IMR-90 (cell line): ENCODE measurements at places on chromosomes 4 and X.

DNA sequence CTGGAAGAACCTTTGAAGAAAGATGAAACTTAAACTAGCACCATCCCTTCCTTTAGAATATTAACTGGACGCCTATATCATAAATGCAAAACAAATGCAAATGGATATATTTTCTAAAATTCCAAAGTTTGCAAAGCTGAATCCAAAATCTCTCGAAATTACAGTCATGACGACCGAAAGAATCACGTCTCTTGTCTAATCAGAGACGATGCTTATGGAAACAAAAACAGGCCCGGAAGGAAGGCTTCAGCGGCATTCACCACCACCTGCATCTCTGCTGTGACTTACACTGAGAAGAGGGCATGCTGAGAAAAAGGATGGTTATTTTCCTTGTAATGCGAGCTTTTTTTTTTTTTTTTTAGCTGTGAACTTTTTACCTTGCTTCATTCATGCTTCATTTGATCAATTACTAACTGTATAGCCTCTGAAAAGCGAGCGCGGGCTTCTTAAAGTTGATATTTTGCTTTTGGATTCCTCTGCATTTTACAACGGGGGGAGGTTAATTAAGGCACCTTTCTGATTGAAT, 209.3 kb downstream of the SOWAHB start:
- peak; percentile 38 for DNase-seq

DNA sequence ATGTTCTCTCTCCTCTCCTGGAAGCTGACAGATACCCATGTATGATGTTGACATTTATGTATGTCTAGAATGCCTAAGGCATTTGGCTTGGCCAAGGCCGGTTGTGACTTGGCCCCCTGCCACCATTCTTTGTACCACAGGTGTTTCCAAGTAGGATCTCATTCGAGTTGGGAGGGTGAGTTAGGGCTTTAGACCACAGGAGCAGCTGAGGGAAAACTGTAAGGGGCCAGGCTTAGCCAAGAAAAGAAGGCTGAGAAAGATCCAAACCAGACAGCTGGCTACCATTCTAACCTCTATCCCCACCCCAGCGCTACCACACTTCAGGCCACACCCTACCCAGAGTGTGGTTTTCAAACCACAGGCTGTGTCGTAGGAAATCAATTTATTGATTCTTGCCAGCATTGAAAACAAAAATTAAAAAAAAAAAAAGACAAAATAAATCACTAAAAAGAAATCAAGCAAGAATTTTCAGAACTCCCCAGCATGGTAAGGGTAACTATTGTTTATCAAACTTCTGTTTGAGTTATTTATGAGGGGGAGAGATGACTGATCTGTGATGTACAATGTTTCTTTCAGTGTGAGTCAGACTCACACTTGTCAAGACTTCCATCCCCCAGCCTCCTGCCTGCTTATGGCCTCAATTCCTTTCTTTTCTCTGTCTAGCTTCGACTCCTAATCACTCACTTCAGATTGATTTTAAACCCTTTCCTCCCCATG, 9.9 kb downstream of the TMSB4X start:
- DNase-seq: peak; percentile 35

DNA sequence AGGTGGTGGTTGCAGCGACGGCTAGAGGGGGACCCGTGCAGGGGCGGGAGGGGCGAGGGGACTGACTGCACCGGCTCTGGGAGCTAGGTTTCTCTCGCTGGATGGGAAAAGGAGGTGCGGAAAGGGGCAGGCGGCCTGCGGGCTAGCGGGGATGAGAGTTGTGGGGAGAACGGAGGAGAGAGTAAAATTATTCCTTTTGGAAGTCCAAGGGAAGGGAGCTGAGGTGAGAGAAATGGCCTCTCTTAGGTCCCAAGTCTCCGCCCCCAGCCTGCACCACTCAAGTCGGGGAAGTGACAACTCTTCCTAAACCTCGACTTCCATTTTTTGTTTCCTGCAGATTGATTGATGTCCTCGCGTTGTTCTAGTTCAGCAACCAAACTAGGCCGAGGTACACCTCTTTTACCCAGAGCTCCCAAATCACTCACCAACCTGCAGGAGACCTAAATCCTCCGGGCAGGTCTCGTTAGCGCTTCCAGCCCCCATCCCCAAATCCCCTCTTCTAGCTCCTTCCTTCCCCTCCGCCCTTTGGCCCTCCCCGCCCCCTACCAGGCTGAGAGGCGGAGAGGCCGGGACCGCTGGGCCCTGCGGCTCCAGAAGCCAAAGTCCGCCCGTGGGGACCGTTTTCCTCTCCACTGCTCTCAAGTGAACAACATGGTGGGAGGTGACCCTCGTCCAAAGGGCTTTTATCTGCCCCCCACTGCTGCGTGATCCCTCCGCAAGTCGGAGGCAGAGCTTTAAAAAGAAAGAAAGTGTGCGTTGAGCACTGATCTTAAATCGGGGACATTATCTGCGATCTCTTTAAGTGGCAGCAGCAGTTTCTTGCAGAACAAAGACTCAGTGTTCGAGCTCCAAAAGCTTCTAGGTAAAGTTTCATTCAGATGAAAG, 7.3 kb downstream of the PITX2 start:
- DNase-seq: no peak

GRCh38 chr4:11608992-11609391, 180.3 kb upstream of the HS3ST1 start:
- no peak for DNase-seq

GRCh38 chr4:15478724-15479088, 9.0 kb downstream of the CC2D2A start:
- DNase-seq: no peak

DNA sequence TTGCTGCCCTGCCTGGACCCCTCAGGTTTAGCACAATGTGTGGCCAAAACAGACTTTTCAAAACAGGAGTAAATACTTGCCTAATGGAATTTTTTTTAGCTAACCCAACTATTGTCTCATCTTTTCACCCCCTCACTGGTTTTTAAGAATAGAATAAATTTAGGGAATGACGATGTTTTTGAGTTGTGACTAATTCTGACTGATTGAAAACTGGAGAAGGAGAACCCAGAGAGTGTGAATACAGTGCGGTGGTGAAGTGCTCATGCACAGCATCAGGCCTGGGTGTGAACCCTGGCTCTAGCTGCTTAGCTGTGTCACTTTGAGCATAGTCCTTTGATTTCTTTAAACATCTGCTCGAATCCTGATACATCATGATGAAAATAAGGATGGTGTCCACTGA, 10.5 kb downstream of the ANTXR2 start:
- no peak for DNase-seq

GRCh38 chrX:126027229-126027628, 138.9 kb downstream of the DCAF12L2 start:
- no peak for DNase-seq

DNA sequence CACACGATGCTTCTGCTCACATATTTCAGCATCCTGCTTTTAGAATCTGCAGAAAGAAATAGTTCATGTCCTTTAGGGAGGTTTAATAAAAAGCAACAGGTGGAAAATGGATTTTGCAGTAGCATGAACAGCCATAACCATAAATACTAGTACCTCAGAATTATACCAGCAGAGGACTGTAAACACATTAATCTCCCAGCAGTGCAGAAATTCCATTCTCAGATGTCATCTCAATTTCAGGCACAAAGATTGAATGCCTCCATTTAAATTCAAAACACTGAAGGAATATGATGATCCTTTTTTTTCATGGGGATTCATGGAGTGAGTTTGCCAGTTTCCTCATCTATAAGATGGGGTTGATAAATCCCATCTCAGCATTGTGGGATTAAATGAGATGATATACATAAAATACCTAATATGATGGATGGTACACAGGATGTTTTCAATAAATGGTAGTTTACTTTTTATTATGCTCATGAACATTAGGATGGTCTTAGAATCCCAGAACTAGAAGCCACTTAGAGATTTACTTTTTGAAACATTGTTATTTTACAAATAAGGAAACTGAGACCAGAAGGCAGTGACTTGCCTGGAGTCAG, 566 bp upstream of the LIMCH1 start:
- no peak for DNase-seq

- no peak for DNase-seq
Measured at GRCh38 chr4:91267543-91267942, 1036.2 kb upstream of the GRID2 start.

GRCh38 chr4:93700571-93700970, 128.0 kb upstream of the ATOH1 start:
- DNase-seq: no peak

GRCh38 chr4:1109333-1109732, 4.0 kb downstream of the RNF212 start:
- DNase-seq: no peak

DNA sequence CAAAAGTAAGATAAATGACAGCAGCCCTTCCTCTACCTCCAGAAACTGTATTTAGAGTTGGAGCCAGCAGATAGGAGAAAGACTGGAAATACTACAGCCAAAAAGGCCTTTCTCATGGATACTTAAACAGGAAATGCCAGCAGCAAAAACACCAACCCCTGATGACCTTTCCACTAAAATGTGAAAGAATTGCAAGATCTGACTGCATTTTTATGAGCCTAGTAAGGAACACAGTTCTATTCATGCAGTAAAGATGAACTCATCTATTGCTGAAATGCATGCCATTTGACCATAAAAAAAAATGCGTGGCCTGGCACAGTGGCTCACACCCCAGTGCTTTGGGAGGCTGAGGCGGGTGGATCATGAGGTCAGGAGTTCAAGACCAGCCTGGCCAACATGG, 19.9 kb downstream of the ABCG2 start:
- DNase-seq: peak; percentile 91

GRCh38 chr4:78024085-78024484, 33.0 kb upstream of the FRAS1 start:
- DNase-seq: no peak

DNA sequence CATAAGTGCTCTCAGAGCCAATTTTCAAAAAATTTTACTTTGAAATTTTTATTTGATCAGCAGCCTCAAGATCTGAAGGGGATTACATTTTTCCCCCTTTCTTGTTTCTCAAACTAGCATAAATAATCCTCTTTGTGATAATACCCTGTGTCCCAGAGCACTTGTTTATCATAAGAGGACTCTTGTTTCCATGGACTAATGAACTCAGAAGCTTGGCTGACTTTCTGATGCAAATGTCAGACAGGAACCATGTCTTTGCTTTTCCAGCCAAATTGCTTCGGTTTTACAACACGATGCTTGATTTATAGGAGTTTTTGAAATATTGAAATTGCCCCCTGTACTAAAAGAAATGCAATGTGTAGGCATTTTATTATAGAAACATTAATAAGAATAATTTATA, 859.3 kb upstream of the LCORL start:
- DNase-seq: no peak

- DNase-seq: no peak
Measured at GRCh38 chr4:82104578-82104977, 269.2 kb downstream of the HNRNPD start.

DNA sequence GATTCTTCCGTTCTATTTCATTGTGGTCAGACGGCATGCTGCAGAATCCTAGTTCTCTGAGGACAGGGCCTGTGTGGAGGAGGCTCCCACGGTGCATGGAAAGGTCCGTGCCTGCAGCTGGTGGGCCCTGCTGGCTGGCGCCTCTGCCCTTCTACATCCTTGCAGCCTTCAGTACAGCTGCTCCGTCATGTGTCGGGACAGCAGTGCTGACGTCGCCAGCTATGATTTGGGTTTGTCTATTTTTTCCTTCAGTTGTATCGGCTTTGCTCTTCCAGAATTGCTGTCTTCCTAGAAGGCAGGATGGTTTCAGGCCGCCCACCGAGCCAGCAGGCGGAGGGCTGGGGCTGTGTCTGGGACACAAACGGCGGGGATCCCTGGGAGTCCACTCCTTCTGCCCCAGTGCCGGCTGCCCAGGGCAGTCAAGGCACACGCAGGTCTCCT, 32.1 kb upstream of the CPLX1 start:
- DNase-seq: no peak

DNA sequence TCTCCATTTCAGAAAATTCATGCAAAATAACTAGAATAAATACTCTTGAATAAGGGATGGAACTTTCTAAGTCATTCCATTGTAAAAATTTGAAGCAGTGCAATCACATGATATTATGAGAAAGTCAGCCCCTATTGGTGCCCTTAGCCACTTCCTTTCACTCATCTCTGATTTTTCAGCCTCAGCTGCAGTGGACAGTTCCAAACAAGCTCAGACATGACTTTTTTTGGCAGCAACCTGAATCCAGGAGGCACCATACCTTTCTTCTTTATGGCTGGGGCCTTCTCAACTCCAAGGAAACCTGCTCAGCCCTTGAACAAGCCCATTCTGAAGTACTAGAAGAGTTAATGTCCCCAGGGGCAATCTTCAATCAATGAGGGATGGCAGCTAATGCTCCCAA, 40.5 kb downstream of the MAPK10 start:
- DNase-seq: no peak

GRCh38 chrX:108696690-108697089, 39.7 kb downstream of the IRS4 start:
- DNase-seq: peak; percentile 9

GRCh38 chr4:13130848-13131247, 353.3 kb downstream of the RAB28 start:
- DNase-seq: no peak

GRCh38 chrX:130393451-130394074, 8.1 kb upstream of the GPR119 start:
- peak; percentile 45 for DNase-seq
